ENCODE measurements at places on chromosomes 1 and 21.

- DNase-seq: no peak
These were observed 61.7 kb upstream of the ANGPTL1 start for GRCh38 chr1:178932552-178932906.

DNA sequence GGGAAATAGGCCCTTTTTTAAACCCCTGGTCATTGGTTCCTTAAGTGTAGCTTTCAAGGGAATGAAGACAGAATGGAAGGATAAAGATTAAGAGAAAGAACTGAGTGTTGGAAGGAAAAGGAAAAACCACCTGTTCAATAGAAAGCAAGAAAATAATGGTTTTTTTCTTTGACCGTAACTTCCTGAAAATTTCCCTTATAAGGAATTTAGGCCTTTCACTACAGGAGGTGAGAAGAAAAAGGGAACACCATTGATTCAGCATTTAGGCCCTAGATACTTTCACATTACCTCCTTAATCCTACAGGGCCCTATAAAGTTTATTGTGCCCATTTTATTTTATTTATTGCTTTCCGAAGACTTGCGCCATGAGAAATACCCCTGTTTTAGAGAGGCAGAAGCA is 18.9 kb downstream of the KPNA6 start:
- DNase-seq: no peak

DNA sequence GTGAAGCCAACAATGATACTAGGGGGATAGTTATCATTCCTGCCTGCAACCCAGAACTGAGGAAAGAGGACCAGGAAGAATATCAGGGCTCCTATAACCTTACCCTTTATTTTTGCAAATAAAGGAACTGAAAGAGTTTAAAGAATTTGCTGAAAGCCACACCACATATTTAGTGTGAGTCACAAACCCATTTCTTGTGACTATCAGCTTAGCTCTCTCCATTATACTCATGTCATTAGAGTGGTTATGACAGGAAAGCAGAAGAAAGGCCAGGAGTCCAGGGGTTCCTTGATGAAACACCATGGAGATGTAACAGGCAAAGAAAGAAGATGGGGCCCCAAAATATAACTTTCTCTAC is 141.1 kb upstream of the SAMSN1 start:
- no peak for DNase-seq

DNA sequence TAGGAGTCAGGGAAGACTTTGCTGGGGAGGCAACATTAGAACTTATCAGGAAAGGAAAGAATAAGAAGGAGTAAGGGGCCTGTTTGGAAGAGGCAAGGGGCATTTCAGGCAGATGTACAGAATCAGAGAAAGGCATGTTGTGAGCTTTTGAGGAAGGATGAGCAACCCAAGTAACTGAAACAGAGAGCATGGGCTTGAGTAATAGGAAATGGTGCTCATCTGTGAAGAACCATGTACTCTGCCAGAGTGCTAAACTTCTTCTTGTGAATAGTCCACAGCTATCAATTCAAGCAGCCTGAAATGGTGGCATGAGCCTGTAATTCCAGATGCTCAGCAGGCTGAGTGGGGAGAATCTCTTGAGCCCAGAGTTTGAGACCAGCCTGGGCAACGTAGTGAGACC is 19.2 kb upstream of the PIGK start:
- DNase-seq: no peak

DNA sequence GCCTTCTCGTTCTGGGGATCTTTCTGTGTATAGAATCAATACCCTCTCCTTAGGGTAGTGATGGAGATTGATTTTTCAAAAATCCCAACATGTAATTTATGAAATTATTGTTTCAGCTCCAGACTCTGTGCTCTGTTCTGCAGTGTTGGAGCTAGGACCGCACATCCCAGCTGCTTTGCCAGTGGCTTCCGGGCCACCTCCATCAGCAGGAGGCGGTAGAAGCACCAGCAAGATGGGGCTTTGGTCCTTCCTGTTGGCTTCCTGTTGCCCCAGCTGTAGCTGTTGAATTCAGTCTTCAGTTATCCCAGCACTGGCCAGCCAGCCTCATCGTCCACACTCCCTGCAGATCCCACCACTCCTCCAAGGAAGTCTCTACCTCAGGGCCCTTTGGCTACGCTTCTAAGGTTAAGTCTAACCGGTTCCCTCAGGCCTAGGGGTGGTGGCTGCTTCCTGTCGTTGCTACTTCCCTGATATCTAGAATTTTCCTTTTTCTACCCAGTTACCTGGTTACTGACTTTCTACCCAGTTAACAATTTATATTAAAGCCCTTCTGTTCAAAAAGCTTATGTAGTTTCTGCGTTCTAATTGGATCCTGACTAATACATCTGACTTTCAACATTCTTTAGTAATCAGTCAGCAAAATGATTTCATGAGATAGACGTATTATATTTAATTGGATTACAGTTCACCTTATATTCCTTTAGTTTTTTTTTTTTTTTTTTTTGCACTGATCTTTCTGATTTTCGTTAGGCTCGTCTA is 24.6 kb downstream of the GALNT2 start:
- DNase-seq: no peak

GRCh38 chr1:106831511-106831910 is 225.0 kb upstream of the PRMT6 start:
- no peak for DNase-seq

DNA sequence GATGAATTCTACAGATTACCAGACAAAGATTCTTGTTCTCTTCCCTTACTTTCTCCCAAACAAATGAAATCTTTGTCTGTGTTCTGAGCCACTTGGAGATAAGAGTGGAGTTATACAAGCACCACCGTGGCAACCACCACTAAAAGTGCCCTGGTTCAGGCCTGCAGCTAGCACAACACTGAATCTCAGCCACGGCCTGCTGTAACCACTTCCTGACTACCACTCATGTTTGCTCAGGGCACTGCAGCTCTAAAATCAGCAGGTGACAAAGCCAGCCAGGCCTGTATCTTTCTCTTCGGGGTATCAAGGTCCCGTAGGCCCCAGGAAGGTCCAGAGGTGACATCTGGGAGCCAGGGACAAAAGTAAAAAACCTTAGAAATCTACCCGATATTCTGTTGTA is 3.2 kb upstream of the OR2T6 start:
- no peak for DNase-seq

DNA sequence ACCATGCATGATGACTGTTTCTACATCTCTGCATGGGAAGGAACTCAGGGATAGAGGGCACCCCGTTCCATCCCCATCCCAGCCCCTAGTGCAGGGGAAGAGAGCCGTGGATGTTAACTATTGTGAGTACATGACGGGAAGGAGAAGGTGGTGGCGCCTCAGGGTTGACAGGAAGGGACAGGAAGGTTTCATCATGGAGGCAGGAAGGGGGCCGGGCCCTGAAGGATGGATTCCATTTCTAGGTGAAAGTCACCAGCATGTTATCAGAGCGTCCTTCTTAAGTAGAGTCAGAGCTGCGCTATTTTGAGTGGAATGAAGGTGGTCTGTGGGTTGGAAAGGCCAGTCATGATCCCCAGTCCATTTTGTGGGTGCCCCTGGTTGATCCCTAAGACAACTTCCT is 25.1 kb upstream of the ZNF648 start:
- DNase-seq: peak; percentile 67

DNA sequence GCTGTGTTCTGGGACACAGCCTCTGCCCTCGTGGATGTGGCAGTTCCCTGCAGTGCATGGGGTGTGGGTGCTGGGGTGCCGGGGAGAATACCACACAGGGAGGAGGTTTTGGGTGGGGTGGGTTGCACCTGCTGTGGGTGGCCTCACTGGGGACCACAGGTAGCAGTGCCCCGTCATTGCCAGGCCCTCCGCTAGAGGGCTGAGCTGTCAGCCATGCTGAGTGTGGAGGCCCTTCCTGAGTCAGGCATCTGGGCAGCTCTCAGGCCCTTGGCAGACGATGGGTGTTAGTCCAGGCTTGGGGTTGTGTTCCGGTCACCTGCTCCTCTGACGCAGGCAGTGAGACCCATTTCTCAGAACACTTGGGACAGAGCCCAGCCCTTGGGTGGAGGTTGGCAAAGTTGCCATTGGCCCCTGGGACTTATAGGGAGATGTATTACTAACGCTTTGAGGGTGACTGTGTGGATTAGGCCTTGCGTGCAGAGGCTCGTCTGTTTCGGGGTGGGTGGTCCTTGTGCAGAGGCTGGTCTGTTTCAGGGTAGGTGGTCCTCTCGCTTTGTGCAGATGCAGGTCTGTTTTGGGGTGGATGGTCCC is 23.9 kb downstream of the PCNT start:
- DNase-seq: no peak

DNA sequence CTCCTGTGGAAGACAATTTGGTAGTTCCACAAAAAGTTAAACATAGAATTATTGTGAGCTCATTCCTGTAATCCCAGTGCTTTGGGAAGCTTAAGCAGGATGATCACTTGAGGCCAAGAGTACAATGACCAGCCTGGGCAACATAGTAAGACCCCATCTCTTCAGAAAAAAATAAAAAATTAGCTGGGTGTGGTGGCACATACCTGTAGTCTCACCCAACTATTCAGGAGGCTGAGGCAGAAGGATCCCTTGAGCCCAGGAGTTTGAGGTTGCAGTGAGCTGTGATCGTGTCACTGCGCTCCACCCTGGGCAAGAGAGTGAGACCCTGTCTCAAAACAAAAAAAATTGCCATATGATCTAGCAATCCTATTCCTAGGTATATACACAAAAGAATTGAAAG is 4.1 kb upstream of the CHML start:
- no peak for DNase-seq

- DNase-seq: no peak
These were observed 69.8 kb downstream of the JAK1 start for GRCh38 chr1:64896551-64896950.

DNA sequence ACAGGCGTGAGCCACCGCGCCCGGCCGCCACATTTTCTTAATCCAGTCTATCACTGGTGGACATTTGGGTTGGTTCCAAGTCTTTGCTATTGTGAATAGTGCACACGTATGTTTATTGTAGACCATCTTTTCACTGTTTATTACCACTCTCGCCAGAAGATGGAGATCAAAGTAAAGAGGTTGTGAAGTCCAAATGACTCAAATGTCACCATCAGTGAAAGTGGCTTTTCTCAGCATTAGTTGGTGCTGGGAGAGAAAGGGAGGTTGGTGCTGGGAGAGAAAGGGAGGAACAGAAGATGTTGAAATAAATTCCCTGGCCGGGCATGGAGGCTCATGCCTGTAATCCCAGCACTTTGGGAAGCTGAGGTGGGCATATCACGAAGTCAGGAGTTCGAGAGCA is 10.4 kb upstream of the UHMK1 start:
- no peak for DNase-seq

- no peak for DNase-seq
These were observed 42.1 kb upstream of the ZP4 start for GRCh38 chr1:237932816-237933215.

DNA sequence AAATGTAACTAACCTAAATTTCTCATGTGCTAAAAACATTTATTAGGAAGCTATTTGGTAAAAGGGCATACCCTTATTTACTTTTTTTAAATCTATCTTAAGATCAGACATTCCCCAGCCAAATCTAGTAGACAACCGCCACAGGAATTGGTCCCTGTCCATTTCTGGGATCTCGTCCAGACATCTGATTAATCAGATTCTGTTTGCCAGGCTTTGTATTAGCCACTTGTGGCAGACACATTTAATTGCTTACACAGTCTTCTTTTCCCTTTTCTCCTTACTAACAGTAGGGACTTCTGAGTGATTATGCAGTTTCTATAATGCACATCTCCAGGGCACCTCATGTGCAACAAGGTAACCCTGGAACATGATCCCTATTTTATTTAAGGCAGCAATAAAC is 449.0 kb upstream of the RGS18 start:
- DNase-seq: no peak

GRCh38 chr1:31551208-31551607 is 25.1 kb upstream of the TINAGL1 start:
- DNase-seq: no peak

DNA sequence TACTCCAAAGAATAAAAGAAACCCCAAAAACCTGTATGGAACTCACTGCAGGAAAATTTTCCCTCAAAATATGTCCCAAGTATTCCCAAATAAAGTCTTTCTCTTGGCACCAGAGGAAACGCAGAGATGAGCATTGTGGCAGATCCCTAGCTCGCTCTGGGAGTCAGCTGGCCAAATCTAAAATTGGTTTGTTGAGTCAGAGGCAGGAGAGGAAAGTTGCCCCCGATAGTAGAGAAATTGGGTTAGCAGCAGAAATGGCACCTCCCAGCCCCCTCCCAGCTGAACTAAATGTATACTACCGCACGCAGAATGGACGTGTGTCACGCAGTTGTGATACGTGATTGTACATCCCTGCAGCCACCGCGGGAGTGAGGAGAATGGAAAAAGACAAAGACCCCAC is 39.9 kb upstream of the TARBP1 start:
- no peak for DNase-seq

DNA sequence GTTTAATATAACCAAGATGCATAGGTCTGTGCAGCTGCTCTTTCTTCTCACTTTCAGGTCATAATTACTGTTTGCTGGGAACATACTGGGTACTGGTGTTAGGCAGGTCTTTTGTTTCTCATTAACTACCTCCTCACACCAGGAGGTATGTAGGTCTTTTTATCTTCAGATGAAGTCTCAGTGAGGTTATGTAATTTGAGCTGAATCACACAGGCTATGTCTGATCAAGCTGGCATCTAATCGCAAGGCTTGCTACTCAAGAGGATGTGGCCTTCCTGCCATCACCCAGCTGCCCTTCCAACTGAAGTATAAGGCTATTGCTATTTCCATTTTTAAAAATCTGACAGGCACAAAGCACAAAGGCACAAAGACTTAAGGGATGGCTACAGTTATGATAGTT is 96.4 kb downstream of the RUNX1 start:
- DNase-seq: no peak

- DNase-seq: no peak
These were observed 45.0 kb upstream of the DNAJC6 start for GRCh38 chr1:65264197-65264929.

GRCh38 chr1:119549719-119550132 is 42.7 kb downstream of the HSD3B1 start:
- DNase-seq: no peak

GRCh38 chr21:42051788-42052187 is 19.3 kb upstream of the UMODL1 start:
- no peak for DNase-seq

DNA sequence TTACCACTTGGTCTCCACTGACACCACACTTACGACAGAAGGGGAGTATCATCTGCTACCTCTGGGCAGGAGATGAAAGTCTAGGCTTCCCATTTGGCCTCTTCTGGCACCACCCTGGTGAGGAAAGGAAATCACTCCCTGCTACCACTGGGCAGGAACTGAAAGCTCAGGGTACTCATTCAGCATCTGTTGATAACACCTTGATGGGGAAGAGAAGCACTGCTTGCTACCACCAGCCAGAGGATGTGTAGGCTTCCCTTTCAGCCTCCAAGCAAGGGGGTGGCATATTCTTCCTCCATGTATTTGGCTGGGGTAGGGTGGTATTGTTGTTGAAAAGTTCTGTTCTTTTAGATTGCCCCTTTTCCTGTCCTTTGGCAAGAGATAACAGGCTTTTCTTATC is 115.0 kb downstream of the ACBD6 start:
- DNase-seq: no peak

GRCh38 chr1:25871086-25871703 is 4.3 kb downstream of the PAQR7 start:
- no peak for DNase-seq

- DNase-seq: no peak
These were observed 3.1 kb upstream of the P3R3URF start for GRCh38 chr1:46179138-46180081.

GRCh38 chr1:26122988-26123973 is 11.7 kb downstream of the PDIK1L start:
- DNase-seq: no peak

Data from vagina (tissue), 2 donors.